ENCODE measurements at places on chromosomes 6 and 20.

DNA sequence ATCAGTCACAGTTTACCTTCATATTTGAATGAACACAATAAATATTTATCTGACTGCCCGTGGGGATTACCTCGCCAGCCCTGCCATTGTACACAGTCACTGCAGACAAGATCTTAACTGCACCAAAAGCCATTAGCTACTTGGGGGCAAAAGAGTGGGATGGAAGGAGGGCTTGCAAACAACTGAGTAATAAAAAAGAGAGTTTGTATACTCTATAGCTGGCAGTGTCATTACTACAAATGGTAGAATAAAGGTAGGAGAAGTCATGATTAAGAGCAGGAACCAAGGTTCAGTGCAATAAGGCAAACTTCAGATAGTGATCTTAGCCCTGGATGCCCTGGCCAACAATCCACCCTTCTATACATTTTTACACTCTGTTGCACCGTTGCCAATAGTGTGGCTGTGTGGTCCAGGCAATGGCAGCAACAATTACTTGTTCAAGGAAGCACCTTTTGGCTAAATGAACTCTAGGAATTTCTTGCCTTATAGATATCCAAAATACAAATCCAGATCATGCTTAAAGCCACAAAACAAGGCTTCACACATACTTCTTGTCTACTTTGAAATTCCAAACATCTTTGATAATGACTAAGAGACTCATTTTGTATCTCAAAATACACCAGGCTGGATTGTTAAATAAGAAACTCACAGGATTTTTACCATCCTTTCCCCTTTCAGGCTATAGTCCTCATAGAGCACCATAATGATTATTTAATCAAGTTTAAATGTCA lies 955.4 kb upstream of the ADGRB3 start:
- no peak for DNase-seq

DNA sequence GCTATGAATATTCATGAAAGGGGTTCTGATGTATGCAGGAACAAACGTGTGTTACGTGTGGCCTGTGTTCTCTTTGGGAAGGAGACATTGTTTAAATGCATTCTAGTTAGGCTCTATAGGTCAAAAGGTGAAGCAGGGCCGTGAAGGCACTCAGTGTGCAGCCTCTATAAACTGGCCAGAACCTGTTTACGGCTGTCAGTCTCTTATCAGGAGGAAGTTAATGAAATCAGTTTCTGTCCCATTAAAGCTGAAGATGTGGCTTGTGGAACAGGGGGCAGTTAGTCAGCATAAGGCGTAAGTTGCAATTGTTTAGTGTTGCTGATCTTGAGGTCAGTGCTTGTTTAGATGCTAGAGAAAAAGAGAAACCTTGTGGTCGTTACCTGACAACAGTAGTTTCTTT lies 111.5 kb upstream of the KCNG1 start:
- no peak for DNase-seq

GRCh38 chr6:20202699-20203302 lies 9.5 kb downstream of the MBOAT1 start:
- no peak for DNase-seq

DNA sequence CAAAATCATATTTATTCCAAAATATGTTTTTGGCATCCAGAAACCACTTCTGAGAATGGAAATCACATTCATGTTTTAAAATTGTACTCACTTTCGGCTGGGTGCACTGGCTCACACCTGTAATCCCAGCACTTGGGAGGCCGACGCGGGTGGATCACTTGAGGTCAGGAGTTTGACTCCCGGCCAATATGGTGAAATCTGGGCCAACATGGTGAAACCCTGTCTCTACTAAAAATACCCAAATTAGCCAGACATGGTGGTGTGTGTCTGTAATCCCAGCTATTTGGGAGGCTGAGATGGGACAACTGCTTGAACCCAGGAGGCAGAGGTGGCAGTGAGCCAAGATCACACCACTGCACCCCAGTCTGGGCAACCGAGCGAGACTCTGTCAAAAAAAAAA lies 580.7 kb downstream of the MAFB start:
- DNase-seq, result no peak

GRCh38 chr6:28323813-28324424 lies 12.0 kb downstream of the ZSCAN31 start:
- DNase-seq, result no peak

- no peak for DNase-seq
Observed at GRCh38 chr6:169669889-169670288, 31.9 kb downstream of the WDR27 start.

- DNase-seq, result no peak
Observed at GRCh38 chr20:42281801-42282200, 663.6 kb upstream of the CHD6 start.

DNA sequence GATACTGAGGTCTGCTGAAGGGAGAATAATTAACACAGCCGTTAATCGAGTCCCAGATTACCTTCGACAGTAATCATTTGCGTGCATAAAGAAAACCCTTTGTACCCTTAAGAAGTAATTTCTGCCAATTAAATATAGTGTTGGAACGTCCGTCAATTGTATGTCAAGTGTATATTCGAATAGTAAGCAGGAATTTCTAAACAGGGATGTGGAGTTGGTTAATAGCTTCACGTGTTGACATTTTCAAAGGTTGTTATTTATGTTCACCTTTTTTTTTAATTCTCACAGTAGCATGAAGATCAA lies 798 bp upstream of the SNAP91 start:
- DNase-seq, result no peak

- no peak for DNase-seq
Observed at GRCh38 chr6:154969796-154970195, 25.3 kb upstream of the TIAM2 start.

GRCh38 chr6:115634887-115635286 lies 425.8 kb downstream of the FRK start:
- DNase-seq, result no peak

GRCh38 chr6:129865013-129865412 lies 3.9 kb upstream of the TMEM244 start:
- DNase-seq, result no peak

- no peak for DNase-seq
Observed at GRCh38 chr6:29653452-29654038, 3.3 kb upstream of the MOG start.

- DNase-seq, result no peak
Observed at GRCh38 chr20:16216227-16216913, 356.9 kb downstream of the KIF16B start.

GRCh38 chr20:36093804-36094145 lies 60.8 kb upstream of the EPB41L1 start:
- no peak for DNase-seq

- DNase-seq, result no peak
Observed at GRCh38 chr6:35471836-35472345, 3.7 kb downstream of the RPL10A start.

DNA sequence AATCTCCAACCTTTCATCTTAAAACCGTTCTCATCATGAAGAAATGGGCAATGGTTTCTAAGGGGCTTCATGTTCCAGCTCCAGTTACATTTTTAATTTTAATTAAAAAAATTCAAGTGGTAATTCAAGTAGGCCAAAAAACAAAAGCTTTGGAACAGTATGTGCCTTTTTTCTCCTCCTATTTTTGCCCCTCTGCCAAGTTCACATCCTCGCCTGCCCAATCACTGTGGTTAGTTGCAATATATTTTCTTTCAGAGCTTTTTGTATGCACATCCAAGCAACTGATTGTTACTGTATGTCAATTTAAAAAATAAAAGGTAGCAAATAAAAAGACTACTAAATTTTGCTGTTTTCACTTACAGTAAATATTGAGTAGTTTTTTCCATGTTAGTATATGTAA lies 99.8 kb upstream of the B3GAT2 start:
- no peak for DNase-seq

DNA sequence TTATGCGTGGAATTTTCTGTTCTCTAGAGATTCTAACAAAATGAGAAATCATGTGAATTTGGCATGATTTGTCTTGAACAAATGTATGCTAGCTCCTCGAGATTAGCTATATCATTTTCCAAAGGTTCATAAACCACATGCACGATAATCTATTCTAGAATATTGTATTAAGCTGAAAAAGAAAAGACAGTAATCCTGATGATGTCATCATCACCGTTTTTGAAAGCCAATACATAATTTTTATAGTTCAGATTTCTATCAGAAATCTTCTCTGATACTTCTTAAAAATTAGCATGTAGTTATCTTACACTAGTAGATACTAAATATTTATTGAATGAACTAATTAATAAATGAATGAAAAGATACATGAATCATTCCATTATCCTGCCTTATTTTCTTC lies 111.2 kb downstream of the HAO1 start:
- DNase-seq, result no peak

DNA sequence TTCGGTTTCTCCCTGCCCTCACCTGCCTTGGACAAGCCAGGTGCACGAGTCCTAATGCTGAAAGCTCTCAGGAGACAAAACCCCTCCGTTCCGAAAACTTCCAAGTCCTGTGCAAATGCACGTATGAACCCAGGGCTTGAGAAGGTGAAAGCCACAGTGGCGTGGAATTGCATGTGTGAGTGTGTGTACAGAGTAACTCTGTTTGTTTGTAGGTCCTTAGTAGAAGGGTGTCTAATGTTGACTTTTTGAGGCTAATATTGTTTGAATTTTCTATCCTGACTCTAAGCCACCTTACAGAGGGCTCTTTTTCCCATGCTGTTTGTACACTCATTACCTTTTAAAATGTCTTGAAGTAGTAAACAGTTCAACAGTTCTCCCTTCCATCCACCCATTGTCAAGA lies 129.1 kb downstream of the FOXA2 start:
- no peak for DNase-seq

- no peak for DNase-seq
Observed at GRCh38 chr6:131937703-131938631, 13.2 kb downstream of the CCN2 start.

DNA sequence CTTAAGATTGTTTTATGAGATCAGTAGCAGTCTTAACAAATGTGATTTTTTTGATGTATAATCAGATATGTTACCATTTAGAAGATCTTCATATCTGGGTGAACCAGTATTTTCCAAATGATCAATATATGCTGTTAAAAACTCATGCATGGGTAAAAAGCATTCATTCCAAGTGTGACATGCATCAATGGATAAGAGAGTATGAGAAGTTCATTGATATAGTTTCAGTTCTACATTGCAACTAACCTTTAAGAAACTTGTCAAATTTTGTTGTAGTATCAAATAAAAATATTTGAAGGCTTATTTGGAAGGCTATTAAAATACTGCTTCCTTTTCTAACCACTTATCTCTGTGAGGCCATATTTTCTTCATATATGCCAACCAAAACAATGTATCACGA lies 117.7 kb downstream of the FIG4 start:
- no peak for DNase-seq

DNA sequence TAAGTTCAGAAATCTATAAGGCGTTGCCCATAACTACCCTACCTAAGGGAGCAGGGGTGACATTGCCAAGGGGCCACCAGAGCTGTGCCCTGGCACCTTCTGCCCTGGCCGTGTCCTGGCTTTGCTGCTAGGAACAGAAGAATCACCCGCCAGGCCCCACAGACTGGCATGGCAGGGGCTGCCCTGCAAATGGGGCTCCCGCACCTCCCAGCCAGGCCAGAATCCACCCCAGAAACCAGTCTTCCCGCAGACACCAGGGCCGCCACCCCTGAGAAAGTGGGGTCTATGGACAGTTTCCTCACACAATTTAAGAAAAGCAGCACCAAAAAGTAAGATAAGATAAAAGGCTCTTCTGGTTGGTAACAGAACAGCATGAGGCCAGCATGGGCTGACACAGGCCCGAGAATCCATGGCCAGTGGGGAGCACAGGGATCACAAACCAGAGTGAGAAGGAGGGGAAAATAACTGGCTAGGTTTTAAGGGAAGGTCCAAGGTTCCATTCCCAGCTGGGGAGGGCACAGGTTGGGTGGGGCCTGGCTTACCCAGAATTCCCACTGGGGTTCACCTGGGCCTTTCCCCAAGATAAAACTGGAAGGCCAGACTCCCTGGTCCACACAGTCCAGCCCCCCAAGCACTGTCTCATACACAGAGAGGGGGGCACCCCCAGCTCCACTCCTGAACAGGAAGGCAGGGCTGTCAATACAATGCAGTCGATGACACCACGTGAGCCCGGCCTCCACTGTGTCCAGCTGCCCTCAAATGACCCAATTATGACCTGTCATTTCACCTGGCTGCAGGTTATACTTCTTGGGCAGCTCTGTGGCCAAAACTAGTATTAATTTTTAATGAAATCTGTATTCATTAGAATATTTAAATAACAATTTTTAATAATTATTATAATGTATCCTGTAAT lies 59.4 kb downstream of the PYGB start:
- DNase-seq, result no peak

DNA sequence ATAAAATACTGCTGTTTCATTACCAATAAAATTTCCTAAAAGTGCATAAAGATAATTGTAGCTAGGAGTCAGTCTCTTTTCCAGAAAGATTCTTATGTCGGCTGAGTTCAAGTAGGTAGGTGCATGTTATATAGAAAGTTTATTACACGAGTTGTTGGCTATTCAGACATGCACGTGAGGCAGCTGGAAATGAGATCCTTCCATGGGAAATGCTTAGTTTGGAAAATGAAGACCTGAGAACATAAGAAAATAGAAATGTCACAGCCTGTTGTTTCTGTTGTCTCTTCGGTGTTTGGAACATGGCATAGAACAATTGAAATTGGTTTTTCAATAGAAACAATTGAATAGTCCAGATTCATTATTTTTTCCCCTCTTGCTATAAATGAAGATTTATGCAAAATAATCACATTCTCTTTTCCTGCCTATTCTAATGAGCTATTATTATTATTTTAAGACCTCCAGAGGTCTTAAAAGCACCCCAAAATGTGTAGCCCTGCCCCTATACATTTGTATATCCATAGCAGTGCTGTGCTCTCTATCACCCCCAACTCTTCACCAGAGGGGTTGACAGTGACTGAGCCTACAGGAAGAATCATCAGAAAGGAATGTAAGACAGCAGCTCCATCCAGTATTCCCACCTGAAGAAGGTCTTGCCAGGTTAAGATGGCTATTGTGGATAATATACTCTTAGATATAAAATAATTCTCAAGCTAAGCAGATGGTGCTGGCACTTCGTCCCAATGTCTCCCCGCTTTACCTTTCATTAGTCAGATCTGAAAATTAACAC lies 82.2 kb downstream of the ZDHHC14 start:
- DNase-seq, result no peak

- no peak for DNase-seq
Observed at GRCh38 chr6:148509119-148509799, 166.6 kb downstream of the SASH1 start.

DNA sequence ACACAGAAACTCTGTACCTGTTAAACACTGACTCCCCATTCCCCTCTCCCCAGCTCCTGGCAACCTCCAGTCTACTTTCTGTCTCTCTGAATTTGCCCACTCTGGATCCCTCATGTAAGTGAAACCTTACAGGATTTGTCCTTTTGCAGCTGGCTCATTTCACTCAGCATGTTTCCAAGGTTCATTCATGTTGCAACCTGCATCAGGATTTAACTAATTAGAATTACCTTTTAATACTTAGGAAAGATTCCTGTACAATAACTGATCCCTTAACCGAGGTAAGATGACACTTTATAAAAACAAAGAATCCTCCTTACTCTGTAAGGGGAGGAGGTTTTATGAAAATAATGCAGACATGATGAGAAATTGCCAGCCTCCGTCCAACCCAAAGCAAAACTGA lies 113.1 kb upstream of the MTHFD1L start:
- no peak for DNase-seq
